ENCODE measurements at places on chromosomes 1 and 21. TPM values are rescaled to one million over a fixed set of nuclear protein-coding genes. Genes with fewer than 3 reads are reported as not detected.
A peak's percentile ranks its signal among the peaks of the same experiment; 100 is the strongest.

The SYT14 gene
- not detected for polyA plus RNA-seq

DNA sequence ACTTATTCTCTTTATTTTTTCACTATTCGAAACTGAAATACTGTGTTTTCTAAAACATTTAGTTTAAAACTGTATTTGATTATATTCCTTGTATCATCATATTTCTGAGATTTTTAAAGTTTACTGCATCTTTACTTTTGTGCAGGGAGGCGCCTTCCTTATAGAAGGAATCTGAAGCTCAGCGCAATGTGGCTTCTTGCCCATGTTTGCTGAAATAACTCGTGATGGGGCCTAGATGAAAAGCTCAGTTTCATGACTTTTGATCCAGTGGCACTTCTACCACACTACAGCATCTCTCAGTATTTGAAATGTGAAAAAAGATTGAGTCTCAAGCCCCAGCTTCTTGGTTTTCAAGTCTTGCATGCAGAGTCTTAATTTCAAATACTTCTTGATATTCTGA is 28.4 kb downstream of the CACHD1 start:
- H3K4me3 ChIP-seq, result no peak overlapping the region
- H3K27ac ChIP-seq, result no peak overlapping the region
- no peak for DNase-seq
- no peaks in the 10 kb centered on the region for H3K36me3 ChIP-seq
- H3K4me1 ChIP-seq, result no peaks in the 10 kb centered on the region
- H3K27me3 ChIP-seq, result no peaks in the 10 kb centered on the region

DNA sequence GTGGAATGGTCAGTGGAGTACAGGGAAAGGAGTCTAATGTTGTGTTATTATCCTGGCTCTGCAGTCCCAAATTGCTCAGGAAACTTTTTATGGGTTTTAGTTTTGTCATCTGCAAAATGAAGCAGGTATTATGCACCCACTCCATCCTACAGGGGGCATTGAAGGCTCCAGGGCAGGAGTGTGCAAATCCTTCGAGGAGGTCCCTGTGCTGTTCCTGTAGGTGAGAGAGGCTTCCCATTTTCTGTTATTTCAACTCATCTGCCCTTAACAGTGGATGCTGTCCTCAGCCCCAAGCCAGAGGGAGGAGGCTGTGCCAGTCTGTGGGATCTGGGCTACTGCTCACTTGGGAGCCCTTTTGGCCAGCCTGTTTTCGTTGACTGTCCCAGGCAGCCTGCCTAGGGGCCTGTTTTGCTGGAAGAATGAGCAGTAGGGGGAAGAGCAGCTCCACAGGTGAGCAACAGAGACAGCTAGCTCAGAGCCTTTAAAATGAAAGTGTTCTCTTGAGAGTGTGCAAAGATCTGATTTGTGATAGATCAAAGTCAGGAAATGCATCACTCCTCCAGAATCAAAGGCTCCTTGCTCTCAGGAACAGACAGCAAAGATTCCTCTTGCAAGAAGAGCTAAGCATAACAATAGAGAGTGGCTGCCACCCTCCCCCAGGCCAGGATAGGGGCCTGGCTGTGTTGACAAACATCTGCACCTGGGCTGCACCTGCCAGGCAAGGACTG is 317.6 kb upstream of the PROX1 start:
- no peaks in the 10 kb centered on the region for H3K4me1 ChIP-seq
- no peaks in the 10 kb centered on the region for H3K27me3 ChIP-seq
- no peaks in the 10 kb centered on the region for H3K36me3 ChIP-seq
- no peak overlapping the region for H3K4me3 ChIP-seq

- no peaks in the 10 kb centered on the region for H3K36me3 ChIP-seq
- no peaks in the 10 kb centered on the region for H3K27me3 ChIP-seq
- no peak for DNase-seq
- no peak overlapping the region for H3K4me3 ChIP-seq
- H3K27ac ChIP-seq, result no peak overlapping the region
Observed at GRCh38 chr1:24369801-24370200, 43.8 kb downstream of the STPG1 start.

GRCh38 chr1:242057745-242058115 is 58.8 kb upstream of the MAP1LC3C start:
- H3K4me3 ChIP-seq, result no peak overlapping the region
- no peaks in the 10 kb centered on the region for H3K36me3 ChIP-seq
- peaks cover 6% of the 10 kb centered on the region for H3K4me1 ChIP-seq

DNA sequence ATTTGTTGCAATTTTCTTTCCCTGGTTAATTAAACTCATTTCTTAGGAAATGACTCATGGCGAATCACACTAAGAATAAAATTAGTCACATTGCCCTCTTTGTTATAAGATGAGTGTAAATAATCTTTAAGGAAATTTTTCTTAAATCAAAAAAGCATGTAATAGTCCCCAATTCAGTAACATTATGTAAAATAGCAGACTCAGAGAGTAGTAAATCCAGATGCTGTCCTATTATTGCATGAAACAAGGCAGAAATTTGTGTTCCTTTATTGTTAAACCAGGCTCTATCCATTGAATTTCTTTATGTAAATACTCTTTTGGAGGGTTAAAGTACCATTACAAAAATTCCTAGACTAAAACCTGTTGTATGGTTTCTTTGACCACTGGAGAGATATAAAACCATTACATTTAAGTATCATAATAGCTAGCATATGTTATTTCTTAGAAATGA is 154.5 kb upstream of the C1orf87 start:
- H3K27ac ChIP-seq, result no peak overlapping the region
- DNase-seq, result no peak
- H3K36me3 ChIP-seq, result no peaks in the 10 kb centered on the region
- no peak overlapping the region for H3K4me3 ChIP-seq

DNA sequence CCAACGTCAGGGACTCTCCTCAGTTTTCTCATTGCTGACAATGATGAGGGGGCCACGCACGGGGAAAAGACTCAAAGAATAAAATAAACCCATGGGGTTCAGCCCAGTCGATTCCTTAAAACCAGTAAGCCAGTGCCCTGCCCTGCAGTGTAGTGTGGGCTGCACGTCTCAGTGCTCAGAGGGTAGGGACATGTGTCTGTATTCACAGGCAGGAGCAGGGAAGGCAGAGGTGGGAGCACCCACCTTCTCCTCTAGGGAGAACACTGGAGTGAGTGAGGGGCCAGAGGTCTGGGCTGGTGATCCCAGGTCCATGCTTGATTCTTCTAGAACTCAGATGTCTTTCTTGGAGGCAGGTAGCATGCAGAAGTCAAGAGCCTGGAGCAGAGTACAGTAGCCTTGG is 303.6 kb downstream of the MATN1 start:
- no peaks in the 10 kb centered on the region for H3K27me3 ChIP-seq
- no peak overlapping the region for H3K27ac ChIP-seq
- no peak overlapping the region for H3K4me3 ChIP-seq
- DNase-seq, result no peak

- H3K27me3 ChIP-seq, result no peaks in the 10 kb centered on the region
- H3K4me1 ChIP-seq, result peaks cover 10% of the 10 kb centered on the region
- no peaks in the 10 kb centered on the region for H3K36me3 ChIP-seq
- H3K4me3 ChIP-seq, result no peak overlapping the region
- DNase-seq, result no peak
Observed at GRCh38 chr1:59393211-59394180, 96.6 kb downstream of the FGGY start.

The GJA9 gene
- not detected for polyA plus RNA-seq

DNA sequence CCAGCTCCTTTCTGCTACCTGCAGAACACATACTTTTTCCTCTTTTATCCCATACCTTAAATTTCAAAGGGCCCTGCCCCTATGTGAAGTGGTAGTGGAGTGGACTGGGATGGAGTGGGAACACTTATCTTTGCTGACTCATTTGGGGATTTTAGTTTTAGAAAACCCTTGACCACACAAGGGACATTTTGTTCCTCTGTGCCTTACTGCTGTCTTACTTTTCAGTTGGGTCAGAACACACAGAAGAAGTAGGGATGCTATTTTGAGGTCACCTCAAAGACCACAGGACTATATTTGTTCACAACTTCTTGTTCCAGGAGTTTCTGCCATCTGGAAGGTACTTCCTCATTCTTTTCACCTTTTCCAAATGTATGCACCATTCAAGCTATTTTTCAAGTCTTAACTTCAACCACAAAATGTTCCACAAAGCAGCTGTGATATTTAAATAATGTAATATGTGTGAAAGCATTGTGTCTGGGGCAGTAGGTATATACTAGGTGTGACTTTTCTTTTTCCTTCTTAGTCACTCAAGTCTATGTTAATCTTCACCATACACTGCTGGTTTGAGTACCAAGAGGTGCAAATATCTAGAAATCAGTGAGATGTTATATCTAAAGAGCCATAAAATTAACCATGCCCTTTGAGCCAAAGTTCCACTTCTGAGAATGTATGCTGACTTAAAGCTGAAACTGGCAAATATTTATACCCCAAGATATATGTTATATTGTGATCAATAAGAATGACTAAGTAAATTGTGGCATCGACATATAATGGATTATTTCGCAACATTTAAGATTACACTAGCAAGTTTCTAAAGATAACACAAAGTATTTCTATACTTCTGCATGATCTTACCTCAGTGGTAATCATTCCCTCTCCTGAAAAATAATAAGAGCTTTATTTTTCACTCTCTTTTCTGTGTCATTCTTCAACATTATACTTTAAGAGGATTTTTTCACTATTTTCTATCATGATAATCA is 308.5 kb downstream of the MRPL39 start:
- peak overlapping the region; percentile 68 for H3K27ac ChIP-seq
- no peaks in the 10 kb centered on the region for H3K27me3 ChIP-seq
- H3K4me3 ChIP-seq, result no peak overlapping the region

DNA sequence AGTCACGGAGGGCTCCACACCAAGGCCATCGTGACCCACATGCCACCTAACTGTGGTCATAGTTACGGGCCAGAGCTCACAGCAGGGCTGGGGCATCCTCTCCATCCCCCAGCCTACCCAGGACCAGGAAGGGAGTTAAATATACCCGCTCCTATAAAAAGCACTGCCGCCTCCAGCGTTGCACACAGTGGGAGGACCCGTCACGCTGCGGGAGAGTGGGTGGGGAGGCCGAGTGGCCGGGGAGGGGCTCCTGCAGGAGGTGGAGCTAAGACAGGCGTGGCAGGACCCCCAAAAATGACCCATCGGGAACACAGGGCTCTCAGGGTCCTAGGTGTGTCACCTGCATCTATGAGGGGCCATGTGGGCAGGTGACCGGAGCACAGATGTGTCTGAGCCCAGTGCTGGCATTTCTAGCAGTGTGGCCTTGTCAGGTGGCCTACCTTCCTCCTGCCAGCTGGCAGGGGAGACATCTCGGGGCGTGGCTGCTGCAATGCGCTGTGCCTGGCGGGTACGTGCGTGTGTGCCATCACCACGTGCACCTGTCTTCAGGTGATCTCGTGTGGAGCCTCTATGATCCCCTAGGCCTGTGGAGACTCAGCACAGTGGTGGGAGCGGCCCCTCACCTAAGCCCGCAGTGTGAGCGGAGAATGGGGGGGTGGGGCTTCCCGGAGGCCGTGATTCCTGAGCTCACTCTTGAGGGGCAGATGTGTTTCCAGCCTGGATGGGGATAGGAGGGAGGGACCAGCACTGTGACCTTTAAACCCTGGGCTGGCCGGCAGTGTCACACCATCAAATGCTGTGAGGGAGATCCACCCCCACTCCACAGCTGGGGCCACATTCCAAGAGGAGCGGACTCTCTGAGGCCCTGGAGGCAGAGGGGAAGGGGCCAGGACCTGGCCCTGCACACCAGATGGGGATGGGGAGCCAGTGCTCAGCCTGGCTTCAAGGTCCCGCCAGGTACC is 17.7 kb downstream of the AGRN start:
- H3K27ac ChIP-seq, result no peak overlapping the region

The PCAT6 gene
- polyA plus RNA-seq, result 0.48 TPM

GRCh38 chr21:44013380-44014088 is 1.4 kb downstream of the TRAPPC10 start:
- peak overlapping the region; percentile 79 for H3K27ac ChIP-seq
- H3K36me3 ChIP-seq, result no peaks in the 10 kb centered on the region

The LIN28A gene
- polyA plus RNA-seq, result 0.06 TPM
